ENCODE measurements at places on chromosomes 12 and 14.
A peak's percentile ranks its signal among the peaks of the same experiment; 100 is the strongest.

DNA sequence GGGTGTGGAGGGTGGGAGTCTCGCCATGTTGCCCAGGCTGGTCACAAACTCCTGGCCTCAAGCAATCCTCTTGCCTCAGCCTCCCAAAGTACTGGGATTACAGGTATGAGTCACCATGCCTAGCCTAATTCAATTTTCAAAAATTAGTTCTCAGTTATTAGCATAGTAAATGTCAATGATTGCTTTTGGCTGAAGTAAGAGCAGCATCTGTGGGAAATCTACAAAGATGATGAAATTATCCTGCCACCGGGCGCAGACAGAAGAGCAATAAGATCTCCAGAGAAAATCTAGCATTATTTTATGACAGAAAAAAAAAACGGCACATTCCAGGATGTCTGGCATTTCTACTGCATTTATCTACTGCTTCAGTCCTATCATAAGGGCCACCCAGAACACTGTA is 97.9 kb upstream of the DAAM1 start:
- DNase-seq = no peak

DNA sequence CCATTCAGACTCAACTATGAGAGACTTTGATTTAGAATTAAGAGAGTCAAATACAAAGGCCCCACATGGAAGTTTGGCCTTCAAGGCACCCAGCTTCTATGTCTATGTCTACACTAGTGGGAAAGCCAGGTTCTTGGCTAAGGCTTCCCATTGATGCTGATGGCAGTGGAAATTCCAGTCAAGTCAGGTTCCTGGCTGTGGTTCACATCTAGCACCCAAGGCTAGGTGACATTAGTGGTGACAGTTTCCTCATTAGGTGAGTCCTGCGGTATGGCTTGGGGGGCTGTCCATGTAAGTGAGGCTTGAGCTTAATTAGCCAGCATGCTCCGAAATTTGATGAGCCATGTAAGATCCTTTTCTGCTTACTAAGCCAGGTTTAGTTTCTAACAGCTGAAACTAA is 460.9 kb downstream of the RMST start:
- no peak for DNase-seq

- DNase-seq = no peak
Measured at GRCh38 chr12:41606468-41607445, 418.6 kb downstream of the PDZRN4 start.

- no peak for DNase-seq
Measured at GRCh38 chr14:37443461-37443860, 151.6 kb downstream of the FOXA1 start.

- peak; percentile 80 for DNase-seq
Measured at GRCh38 chr14:104665657-104666522, 23.5 kb upstream of the INF2 start.

DNA sequence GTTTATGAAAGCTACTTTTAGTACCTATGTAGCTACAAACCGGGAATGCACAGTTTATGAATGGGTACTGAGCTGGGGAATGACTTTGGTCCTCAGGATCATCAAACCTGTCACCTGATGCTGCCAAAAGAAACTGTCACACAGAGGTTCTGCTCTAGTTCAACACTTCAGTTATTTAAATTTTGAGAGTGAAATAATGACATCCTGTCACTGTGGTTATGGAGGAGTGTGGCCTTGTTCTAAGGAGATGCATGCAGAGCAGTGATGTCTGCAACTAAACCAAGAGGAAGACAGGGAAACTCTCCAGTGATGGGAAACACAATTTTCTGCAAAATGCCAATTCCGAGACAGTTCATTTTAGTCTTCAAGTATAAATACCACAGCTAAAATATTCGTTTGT is 4.8 kb upstream of the AEBP2 start:
- DNase-seq = no peak

- DNase-seq = no peak
Measured at GRCh38 chr14:77707355-77707723, 484 bp downstream of the ALKBH1 start.

- DNase-seq = no peak
Measured at GRCh38 chr12:10027311-10027710, 3.2 kb upstream of the CLEC9A start.

DNA sequence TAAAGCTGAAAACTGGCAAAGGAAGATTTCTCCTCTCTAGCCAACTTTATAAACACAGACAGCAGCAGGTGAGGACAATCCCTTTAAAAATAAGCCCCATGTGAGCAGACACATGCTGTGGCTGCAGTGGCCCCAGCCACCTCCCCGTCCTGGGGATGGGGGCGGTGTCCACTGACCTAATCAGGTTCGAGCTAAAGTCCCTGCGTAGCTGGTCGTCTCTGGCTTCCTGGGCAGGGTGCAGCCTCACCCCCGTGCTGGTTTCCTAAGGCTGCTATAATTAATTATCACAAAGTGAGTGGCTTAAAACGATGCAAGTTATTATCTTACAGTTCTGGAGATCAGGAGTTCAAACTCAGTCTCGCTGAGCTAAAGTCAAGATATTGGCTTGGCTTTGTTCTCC is 1.0 kb downstream of the BDKRB1 start:
- no peak for DNase-seq

GRCh38 chr14:23285530-23286019 is 357 bp downstream of the HOMEZ start:
- no peak for DNase-seq

DNA sequence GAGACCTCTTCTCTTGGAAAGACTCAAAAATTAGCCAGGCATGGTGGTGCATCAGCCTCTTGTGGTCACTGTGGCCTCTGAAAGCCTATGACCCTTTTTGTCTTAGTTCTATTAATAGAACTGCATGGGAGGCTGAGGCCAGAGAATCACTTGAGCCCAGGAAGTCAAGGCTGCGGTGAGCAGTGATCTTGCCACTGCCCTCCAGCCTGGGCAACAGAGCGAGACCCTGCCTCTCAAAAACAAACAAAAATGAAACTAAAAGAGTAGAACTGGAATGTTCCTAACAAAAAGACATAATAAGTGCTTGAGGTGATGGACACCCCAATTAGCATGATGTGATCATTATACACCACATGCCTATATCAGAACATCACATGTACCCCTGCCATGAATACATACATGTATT is 197.0 kb upstream of the EEA1 start:
- no peak for DNase-seq

GRCh38 chr14:104966981-104967385 is 11.2 kb downstream of the AHNAK2 start:
- no peak for DNase-seq

DNA sequence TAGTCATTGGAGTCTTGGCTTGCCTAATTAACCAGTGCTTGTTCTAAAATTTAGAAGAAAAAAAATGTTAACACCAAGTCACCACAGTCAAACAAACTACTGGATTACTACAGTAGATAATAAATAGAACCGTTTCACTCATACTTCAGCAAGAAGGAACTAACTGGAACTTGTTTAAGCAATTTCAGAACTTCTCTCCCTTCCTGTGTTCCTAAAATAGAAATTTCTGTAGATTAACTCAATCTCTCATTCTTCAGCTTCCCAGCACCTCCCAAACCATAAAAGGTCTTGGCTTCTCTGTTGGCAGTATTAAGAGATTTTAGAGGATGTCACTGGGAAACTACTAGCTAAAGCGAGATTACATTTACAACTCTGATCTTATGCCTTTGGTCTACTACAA is 18.6 kb downstream of the GNS start:
- DNase-seq = no peak

DNA sequence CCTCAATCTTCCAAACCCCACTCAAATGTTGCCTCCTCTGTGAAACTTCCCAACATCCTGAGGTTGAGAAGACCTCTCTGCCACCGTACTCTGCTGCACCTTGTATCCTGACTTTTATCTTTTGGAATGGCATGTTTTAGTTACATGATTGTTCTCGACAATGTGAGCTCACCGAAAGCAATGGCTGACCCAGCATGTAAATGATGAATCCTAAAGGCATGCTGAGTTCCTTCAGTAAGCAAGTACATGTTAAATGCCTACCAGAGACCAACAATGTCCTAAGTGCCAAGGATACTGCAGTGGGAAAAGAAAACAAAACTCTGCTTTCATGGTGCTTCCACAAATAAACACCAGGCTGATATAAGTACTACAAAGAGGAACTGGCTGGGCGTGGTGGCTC is 13.7 kb downstream of the PPP1R13B start:
- DNase-seq = no peak

GRCh38 chr12:12046401-12046800 is 24.3 kb upstream of the BCL2L14 start:
- no peak for DNase-seq

GRCh38 chr14:65637780-65638179 is 225.2 kb downstream of the FUT8 start:
- peak; percentile 43 for DNase-seq

DNA sequence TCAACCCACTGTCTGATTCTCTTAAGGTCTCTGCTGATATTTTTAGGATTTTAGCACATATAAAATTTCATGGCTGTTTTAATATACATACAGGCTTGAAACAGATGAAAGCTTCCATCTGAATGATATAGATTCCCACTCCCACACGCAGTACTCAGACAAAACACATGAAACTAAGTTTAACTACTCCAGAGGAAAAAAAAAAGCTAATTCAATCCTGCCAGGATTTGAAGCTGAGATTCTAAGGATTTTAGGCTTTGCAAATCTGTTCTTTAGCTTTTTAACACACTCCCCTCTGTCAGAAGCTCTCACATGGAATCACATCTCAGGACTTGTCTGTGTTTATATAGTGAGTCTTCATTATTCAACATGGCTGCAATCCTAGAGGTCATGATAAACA is 217.3 kb downstream of the BCAT1 start:
- no peak for DNase-seq

DNA sequence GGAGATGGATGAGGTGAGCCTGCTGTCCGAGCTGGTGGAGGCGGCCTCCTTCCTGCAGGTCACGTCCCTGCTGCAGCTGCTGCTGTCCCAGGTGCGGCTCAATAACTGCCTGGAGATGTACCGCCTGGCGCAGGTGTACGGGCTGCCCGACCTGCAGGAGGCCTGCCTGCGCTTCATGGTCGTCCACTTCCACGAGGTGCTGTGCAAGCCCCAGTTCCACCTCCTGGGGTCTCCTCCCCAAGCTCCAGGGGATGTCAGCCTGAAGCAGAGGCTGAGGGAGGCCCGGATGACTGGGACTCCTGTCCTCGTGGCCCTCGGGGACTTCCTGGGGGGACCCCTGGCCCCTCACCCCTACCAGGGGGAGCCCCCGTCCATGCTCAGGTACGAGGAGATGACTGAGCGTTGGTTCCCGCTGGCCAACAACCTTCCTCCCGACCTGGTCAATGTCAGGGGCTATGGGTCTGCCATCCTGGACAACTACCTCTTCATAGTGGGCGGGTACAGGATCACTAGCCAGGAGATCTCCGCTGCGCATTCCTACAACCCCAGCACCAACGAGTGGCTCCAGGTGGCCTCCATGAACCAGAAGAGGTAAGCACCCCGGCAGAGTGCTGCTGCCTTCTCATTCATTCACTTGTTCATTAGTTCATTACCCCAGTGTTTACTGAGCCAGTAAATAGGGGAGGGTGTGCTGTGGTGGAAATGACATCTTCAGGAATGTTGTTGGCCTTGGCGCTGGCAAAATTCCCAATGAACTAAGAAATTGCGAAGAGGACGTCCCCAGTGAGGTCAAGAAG is 774 bp upstream of the MANSC4 start:
- peak; percentile 16 for DNase-seq

DNA sequence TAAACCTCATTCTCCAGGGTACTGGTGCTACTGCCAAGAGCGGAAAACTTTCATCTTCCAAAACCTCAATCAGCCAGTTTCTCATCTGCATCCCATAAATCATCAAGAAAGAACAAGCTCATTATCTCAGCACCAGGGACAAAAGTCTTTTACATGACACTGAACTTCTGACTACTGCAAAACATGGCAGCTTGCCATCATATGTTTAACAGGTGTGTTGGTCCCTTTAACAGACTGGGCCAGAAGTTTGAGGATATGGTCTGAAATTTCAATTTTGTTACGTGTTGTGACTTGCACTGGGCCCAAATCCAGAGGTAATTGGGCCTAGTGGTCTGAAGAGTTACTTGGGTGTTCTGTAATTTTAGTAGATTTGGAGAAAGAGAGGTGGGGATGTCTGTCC is 305.4 kb upstream of the SEL1L start:
- no peak for DNase-seq

- DNase-seq = peak; percentile 44
Measured at GRCh38 chr12:630656-631632, 32.3 kb downstream of the NINJ2 start.

DNA sequence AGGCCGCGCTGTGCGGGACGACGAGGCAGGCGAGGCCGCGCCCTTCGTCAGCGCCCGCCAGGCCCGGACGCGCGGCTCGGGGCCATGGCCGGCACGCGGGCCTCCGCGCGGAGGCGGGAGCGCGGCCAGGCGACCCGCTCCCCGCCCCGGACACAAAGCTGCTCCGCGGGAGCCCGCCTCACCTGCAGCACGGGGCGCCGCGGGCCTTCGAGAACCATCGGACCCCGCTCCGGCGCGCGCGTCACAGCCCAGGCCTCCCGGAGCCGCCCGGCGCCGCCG is 342 bp downstream of the DICER1 start:
- no peak for DNase-seq

DNA sequence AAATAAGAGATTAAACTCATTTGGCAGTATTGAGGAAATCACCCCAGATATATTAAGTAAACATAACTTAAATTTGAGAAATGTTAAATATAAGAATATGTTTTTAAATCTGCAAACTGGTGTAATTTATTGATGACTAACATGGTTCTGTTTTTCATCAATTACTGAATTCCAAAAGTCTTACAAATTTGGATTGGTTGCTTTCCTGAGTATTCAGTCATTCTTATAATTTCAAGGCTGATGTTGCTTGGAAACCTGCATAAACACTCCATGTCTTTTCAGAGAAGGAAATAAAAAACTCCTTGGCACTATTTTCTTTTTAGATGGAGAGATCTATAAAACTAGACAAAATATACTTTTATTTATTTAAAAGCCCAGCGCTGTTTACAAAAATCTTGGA is 71.7 kb downstream of the NOVA1 start:
- no peak for DNase-seq

DNA sequence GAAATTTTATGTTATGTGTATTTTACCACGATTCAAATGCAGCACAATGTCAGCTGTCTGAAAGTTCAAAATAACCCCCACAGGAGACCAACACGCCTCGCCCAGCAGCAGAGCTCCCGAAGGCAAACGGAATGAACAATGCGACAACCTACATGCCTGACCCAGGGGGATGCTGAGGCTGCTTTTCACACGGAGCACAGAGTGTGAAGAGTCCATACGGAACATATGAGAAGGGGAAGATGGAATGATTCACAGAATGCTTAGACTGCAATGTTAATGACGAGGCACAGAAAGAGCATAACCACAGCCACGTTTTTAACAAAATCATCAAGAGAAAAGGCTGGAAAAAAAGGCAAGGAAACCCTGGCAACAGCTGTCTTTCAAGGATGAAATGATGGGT is 22.6 kb downstream of the ZFYVE21 start:
- DNase-seq = no peak

GRCh38 chr14:89466484-89466883 is 49.5 kb upstream of the FOXN3 start:
- no peak for DNase-seq

DNA sequence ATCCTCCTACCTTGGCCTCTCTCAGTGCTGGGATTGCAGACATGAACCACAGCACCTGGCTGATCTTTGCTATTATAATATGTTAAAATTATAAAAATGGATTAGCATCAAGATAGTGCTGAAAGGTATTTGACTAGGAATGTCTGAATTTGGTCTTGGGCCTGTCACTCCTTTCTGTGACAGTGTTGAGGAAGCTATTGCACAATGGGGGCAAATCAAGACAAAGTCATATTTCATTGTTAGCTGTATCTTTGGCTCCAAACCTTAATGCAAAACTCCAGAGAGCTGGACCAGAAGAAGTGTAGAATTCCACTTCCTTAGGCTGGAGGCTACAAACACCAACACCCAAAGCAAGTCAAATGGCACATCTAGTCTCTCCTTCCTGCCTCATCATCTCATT is 42.2 kb downstream of the ZCRB1 start:
- no peak for DNase-seq

GRCh38 chr12:5549011-5549410 is 117.1 kb downstream of the NTF3 start:
- no peak for DNase-seq
